Hematopoietic multipotent progenitor cell treated with erythropoietin and hydrocortisone succinate and interleukin-3 and kit ligand, for 8 days (in vitro differentiated cells): ENCODE measurements at places on chromosomes 12 and 14.

DNA sequence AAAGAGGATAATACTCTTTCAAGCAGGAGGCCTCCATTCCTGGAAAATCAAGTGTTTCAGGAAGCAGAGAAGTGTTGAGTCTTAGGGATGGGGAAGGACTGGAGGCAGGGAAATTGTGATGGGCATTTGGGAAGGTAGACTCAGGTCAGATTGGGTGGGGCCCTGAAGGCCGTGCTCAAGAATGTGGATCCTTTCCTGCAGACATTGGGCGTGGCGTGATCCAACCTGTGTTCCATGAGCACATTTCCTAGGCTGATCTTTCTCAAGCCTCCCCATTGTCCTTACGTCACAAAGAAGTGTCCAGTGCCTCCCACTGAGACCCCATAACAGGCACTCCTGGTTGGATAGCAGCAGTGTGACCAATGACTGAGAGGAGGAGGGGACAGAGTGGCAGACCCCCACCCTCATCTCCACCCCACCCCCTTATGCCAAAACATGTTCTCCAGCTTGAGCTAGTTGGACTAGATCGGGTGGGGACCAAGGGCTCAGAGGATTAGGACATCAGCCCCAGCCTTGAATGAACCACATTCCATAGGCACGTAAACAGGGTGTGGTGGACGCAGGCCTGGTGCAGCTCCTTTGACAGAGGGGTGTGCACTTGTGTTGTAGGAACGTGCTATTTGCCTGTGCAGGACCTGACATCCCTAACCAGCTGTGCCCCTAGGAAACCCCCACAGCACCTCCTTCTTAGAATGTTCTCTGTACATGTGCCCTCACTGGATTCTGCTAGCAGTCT, 76.8 kb downstream of the TTC9 start:
- no peak for DNase-seq

DNA sequence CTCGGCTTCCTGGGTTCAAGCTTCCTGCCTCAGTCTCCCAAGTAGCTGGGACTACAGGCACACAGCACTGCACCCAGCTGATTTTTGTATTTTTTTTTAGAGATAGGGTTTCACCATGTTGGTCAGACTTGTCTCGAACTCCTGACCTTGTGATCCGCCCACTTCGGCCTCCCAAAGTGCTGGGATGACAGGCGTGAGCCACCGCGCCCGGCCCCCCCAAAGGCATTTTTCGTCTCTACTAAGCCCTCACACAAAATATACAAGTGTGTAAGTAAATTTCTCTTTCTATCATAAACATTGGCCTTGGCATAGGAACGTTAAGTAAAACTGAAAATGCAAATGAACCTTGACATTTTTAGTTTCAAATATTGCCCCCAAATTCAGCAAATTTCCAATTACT, 2.1 kb downstream of the ACAD10 start:
- DNase-seq = no peak

DNA sequence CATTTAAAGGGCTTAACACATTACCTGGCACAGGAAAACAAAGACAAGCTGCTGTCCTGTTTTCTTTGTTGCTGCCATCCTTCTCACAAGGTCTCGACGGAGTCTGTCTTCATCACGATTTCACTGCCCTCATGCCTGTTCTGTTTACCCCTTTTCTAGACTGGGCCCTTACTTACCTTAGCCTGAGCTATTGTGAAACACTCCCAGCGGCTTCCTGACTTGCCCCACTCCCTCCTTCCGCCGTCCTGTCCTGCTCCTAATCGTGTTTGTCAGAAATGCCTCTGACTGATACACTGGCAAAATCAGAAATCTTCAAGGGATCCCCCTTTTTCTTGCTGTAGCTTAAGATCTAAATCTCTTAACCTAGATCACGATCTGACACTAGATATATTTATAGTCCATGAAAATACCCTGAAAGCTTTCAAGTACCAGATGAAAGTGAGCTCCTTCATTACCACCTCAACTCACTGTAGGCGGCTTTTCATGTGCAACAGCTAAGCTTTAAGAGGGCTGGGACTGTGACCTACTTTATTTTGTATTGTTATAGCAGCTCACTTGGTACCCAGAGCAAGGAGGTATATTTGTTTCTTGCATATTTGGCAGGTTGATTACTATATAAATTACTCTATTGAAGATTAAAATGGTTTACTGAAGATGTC, 32.1 kb downstream of the TECPR2 start:
- no peak for DNase-seq

- no peak for DNase-seq
Measured at GRCh38 chr12:103401421-103401820, 94.3 kb downstream of the C12orf42 start.

GRCh38 chr14:52790011-52790755, 1.2 kb downstream of the GNPNAT1 start:
- DNase-seq = no peak

GRCh38 chr14:68593806-68594536, 198.9 kb downstream of the ZFP36L1 start:
- no peak for DNase-seq

- no peak for DNase-seq
Measured at GRCh38 chr14:80681651-80682050, 259.9 kb downstream of the CEP128 start.

GRCh38 chr12:52514471-52515318, 5.5 kb downstream of the KRT5 start:
- DNase-seq = no peak

- DNase-seq = no peak
Measured at GRCh38 chr14:72560331-72560730, 333.6 kb downstream of the DPF3 start.

DNA sequence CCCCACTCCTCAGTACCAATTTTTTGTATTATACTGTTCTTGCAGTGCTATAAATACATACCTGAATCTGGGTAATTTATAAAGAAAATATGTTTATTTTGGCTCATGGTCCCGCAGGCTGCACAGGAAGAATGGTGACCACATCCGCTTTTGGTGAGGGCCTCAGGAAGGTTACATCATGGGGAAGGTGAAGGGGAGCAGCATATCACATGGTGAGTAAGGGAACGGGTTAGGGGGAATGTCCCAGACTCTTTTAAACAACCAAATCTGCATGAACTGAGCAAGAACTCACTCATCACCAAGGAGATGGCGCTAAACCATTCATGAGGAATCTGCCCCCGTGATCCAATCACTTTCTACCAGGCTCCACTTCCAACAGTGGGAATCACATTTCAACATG, 40.0 kb downstream of the OSBPL8 start:
- DNase-seq = no peak

DNA sequence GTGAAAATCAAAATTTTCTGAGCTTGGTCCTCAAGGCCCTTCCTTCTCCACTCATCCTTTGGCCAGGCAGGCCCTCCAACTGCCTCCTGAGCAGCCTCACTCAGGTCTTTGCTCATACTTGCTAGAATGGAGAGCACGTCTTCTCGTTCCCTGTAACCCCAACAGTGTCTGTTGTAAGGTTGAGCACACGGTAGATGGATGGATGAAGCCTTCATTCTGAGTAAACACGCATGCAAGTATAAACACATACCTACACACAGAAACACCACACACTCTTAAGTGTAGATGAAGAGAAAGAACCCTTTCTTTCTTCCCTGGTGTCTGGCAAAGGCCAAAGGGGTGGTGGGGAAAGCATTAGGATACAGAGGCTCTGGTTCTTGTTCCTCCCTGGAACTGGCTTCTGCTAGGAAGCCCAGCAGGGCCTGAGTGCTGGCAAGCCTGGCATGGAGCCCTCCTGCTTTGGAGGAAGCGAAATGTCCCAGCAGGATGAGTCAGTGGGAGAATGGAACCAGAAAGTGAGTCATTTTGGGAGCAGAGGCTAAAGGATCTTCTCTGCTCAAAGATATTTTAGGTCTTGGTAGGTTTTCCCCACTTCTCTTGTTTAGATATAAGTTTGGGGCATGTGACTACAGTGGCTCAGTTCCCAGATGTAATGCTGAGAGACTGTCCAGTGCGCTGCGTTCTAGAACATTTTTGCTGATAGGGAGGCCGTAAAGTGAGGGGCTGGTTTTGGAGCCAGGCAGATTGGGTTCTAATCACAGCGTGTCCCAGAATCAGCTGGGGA, 127.4 kb downstream of the CACNA1C start:
- DNase-seq = no peak

DNA sequence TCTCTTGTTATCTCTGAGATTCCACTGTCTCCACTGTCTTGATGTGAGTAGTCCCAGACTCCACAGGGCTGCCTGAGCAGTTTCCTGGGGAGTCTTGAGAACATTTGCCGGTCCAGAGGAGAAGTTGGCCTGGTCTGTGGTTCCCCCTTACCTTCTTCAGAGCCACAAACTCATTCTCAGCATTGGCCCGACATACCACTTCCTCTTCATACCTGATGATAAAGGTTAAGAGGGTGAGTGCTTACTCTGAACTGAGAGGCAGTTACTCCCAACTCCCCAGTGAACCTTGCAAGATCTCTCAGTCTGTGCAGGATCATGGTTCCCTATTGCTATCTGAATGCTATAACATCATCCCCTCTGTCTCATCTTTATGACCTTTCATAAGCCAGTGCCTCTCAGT, 2.6 kb downstream of the KRT84 start:
- DNase-seq = no peak

- DNase-seq = no peak
Measured at GRCh38 chr12:129605666-129606065, 298.2 kb downstream of the TMEM132D start.

DNA sequence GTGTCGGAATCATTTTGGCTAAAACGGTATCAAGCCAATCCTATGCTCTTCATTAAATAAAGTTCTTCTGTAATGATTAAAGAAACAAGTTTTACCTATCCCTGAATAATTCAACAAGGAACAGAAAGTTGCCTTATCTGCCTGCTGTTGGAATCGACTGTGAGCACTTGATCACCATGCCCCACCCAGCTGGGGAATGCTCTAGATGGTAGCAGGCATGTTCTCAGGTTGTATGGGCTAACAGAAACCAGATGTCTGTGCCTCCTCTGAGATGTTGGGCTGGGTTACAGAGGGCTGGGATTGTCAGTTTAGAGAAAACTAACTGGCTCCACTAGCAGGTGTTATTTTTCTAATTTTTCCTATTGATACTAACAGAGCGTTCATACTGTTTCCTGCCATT, 28.9 kb downstream of the RTRAF start:
- peak; percentile 68 for DNase-seq

DNA sequence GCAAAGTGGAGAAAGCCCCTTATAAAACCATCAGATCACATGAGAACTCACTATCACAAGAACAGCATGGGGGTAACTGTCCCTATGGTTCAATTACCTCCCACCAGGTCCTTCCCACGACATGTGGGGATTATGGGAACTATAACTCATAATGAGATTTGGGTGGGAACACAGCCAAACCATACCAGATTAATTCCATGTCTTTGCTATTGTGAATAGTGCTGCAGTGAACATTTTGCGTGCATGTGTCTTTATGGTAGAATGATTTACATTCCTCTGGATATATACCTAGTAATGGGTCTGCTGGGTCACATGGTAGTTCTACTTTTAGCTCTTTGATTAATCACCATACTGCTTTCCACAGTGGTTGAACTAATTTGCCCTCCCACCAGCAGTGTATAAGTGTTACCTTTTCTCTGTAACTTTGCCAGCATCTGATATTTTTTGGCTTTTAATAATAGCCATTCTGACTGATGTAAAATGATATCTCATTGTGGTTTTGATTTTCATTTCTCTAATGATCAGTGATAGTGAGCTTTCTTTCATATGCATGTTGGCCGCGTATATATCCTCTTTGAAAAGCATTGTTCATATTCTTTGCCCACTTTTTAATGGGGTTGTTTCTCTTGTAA, 29.7 kb upstream of the SAV1 start:
- DNase-seq = no peak

DNA sequence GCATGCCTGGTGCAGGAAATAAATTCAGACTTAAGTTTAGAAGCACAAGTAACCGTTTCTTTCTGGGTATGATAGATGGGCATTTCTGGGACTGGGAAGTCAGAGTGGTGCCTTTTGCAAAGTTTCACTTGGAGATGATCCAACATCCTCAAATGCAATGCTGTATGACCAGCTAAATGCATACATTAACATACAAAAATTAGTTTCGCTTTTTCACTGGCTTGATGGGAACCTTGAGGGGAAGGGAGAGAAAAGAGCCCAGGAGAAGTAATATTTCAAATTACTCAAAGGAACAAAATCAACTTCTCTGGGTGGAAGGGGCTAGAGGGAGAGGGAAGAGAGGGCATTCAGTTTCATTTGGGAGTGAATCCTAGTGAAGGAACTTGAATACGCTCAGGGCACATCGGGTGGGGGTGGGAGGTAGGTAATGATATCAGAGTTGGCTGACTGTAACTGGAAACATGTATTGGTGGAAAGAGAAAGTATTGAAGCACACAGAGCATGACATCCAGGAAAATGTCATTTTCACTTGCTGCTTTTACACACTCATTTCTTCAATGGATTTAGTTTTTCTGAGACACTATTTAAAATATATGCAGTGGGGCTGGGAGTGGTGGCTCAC, 175.5 kb downstream of the PTPRO start:
- no peak for DNase-seq

DNA sequence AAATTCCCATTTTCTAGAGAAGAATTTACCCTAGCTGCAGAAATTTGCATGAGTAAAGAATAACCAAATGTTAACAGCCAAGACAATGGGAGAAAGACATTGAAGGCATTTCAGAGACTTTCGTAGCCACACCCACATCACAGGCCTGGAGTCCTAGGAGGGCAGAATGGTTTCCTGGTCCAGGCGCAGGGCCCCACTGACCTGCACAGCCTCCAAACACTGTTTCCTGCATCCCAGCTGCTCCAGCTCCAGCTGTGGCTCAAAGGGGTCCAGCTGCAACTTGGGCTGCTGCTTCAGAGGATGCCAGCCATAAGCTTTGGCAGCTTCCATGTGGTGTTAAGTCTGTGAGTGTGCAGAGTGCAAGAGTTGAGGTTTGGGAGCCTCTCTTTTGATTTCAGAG, 6.5 kb upstream of the PRR4 start:
- DNase-seq = no peak

DNA sequence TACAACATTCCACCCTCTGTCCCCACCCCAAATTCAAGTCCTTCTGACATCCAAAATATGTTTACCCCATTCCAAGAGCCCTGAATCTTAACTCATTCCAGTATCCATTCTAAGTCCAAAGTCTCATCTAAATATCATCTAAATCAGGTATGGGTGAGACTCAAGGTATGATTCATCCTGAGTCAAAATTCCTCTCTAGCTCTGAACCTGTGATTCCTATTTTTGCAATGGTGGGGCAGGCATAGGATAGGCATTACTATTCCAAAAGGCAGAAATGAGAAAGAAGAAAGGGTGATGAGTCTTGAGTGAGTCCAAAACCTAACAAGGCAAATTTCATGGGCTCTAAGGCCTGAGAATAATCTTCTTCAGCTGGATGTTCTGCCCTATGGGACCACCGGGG, 140.3 kb upstream of the FAR2 start:
- no peak for DNase-seq

DNA sequence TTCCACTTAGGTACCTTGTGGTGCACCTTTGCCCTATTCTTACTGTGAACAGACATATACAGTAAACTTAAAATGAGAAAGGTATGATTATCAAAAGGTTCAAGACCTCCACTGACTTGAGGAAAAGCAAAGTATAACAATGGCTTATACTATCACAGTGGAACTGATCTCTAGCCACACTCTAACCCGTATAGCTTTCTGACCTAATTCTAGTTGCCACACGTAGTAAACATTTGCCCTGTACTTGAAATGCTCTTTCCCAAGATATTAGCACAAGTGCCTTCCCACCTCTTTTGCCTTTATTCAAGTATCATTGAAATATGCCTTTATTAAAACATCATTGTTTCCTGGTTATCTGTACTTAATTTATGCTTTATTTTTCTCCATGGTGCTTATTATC, 250.4 kb upstream of the PPFIA2 start:
- DNase-seq = no peak
